ENCODE measurements at places on chromosomes 5 and 9.

- no peak for DNase-seq
Observed at GRCh38 chr5:113172231-113172826, 195.7 kb downstream of the DCP2 start.

- no peak for DNase-seq
Observed at GRCh38 chr5:10743951-10744350, 17.1 kb downstream of the DAP start.

GRCh38 chr5:127290946-127291693 is 524 bp downstream of the MEGF10 start:
- no peak for DNase-seq

DNA sequence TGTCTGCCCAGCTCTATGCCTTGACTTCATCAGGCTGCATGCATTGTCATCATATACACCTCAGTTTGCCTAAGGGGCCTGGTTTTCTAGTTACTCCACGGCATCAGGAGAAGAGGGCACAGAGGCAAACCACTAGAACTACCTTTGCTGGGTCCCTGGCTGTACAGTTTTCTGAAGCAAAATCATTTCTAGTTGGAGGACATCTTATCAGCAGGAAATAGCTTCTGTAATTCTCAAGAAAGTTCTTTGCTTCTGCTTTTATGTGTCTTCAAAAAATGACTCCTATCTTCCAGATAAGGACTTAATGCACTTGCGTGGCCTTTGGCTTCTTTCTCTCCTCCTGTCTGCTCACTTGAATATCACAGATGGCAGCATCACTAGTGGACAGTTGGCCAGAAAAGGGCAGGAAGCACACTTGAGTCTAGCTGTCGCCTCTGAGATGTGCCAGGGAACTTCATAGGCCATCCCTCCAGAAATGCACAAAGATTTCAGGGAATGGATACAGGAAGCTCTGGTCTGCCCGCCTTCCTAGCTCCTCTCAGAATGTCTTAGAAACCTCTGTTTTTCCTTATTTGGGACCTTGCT is 22.4 kb upstream of the LTC4S start:
- DNase-seq = no peak

GRCh38 chr5:31427013-31427723 is 104.7 kb downstream of the DROSHA start:
- no peak for DNase-seq

- DNase-seq = no peak
Observed at GRCh38 chr5:172775326-172776234, 4.6 kb upstream of the DUSP1 start.
